HFFc6 (cell line): ENCODE measurements at places on chromosomes 5 and 9. TPM values are rescaled to one million over a fixed set of nuclear protein-coding genes. Genes with fewer than 3 reads are reported as not detected.
A peak's percentile ranks its signal among the peaks of the same experiment; 100 is the strongest.

GRCh38 chr9:111454751-111455150 lies 29.4 kb downstream of the ECPAS start:
- no peak overlapping the region for H3K27ac ChIP-seq
- no peak overlapping the region for H3K4me3 ChIP-seq
- no peak for DNase-seq
- H3K36me3 ChIP-seq, result peaks cover 16% of the 10 kb centered on the region
- peaks cover 50% of the 10 kb centered on the region for H3K4me1 ChIP-seq

GRCh38 chr9:34651876-34652601 lies at the start of gene IL11RA:
IL11RA (plus strand) TSS chr9:34652185; CDS start chr9:34655218, 3,033 bp downstream.
- DNase-seq, result peak; percentile 80
- peaks cover 58% of the 10 kb centered on the region for H3K4me1 ChIP-seq
- peak within 1 kb of the TSS; percentile 76 for H3K27ac ChIP-seq
- peaks cover 18% of the 10 kb centered on the region; the same call in 1 of the 2 replicates for H3K36me3 ChIP-seq
- no peaks in the 10 kb centered on the region; the same call in 1 of the 2 replicates for H3K27me3 ChIP-seq

The SHOC1 gene
- not detected in 3 replicates for total RNA-seq

- H3K4me1 ChIP-seq, result peaks cover 5% of the 10 kb centered on the region
- no peak overlapping the region for H3K27ac ChIP-seq
- peaks cover 41% of the 10 kb centered on the region for H3K36me3 ChIP-seq
- no peak overlapping the region for H3K4me3 ChIP-seq
- no peak for DNase-seq
Measured at GRCh38 chr5:171888051-171888481, 102.4 kb downstream of the SMIM23 start.

GRCh38 chr9:34555002-34555348 lies 32.2 kb upstream of the ENHO start:
- no peak for DNase-seq
- H3K4me1 ChIP-seq, result peaks cover 2% of the 10 kb centered on the region
- no peaks in the 10 kb centered on the region for H3K36me3 ChIP-seq

The GZMA gene
- total RNA-seq, result not detected in 3 replicates

- no peak for DNase-seq
- H3K4me1 ChIP-seq, result peaks cover 56% of the 10 kb centered on the region
- no peaks in the 10 kb centered on the region; the same call in 1 of the 2 replicates for H3K27me3 ChIP-seq
- H3K4me3 ChIP-seq, result no peak overlapping the region; the same call in 1 of the 2 replicates
- H3K36me3 ChIP-seq, result peaks cover 8% of the 10 kb centered on the region; the same call in 1 of the 2 replicates
Measured at GRCh38 chr9:4086119-4087090, 213.5 kb downstream of the GLIS3 start.

DNA sequence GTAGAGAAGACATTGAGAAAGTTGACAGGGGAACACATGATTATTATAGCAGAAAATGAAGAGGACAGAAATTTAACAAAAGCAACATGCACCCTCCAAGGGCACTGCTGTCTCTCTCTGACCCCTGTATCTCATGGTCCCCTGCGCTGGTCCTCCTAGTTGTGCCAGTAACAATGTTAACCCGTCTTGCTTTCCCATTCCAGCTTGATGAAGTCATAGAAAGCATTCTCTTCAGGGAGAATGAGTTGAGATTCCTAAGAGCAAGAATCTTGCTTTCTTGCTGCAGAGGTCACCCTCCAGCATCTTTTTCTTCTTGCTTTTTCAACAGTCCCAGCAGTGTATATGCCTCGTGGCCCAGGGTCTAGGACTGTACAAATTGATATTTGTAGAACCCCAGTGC lies 279.6 kb upstream of the ADAMTSL1 start:
- H3K36me3 ChIP-seq, result no peaks in the 10 kb centered on the region
- H3K4me1 ChIP-seq, result no peaks in the 10 kb centered on the region
- no peak for DNase-seq

The ADAMTS2 gene
- 33.8 to 38.4 TPM (median 36.0 TPM) in 3 replicates for total RNA-seq

GRCh38 chr5:16727755-16728325 lies 111.0 kb upstream of the RETREG1 start:
- no peak for DNase-seq
- H3K4me1 ChIP-seq, result peaks cover 31% of the 10 kb centered on the region
- H3K27ac ChIP-seq, result peak overlapping the region; percentile 44
- peaks cover 29% of the 10 kb centered on the region for H3K36me3 ChIP-seq
- peaks cover 8% of the 10 kb centered on the region for H3K27me3 ChIP-seq

GRCh38 chr9:137023583-137023991 lies 4.5 kb downstream of the ABCA2 start:
- no peaks in the 10 kb centered on the region for H3K36me3 ChIP-seq
- H3K27me3 ChIP-seq, result peaks cover 3% of the 10 kb centered on the region
- H3K4me3 ChIP-seq, result no peak overlapping the region
- no peak overlapping the region for H3K27ac ChIP-seq
- H3K4me1 ChIP-seq, result 0 out of 2 replicates have a peak, but pooled peaks cover 5% of the 10 kb centered on the region
- no peak for DNase-seq

DNA sequence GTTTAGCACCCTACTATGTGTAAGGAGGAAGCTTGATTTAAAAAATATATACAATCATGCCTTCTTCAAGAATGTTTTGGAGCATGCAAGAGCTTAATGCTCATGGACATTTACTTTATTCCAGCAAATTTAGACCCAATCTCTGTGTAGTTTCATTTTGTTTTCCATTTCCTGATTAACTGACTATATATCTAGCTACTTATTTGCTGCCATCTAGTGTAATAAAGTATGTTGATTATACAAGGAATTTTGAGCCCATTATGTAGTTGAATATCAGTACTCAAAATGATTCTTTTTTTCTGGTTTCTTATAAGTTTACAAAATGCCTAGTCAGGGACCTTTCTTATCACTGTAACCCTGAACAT lies 100.0 kb upstream of the CCDC152 start:
- DNase-seq, result no peak
- H3K36me3 ChIP-seq, result no peaks in the 10 kb centered on the region
- peaks cover 7% of the 10 kb centered on the region; the same call in 1 of the 2 replicates for H3K4me1 ChIP-seq
- H3K27me3 ChIP-seq, result no peaks in the 10 kb centered on the region
- H3K4me3 ChIP-seq, result peak overlapping the region; percentile 52
- no peak overlapping the region for H3K27ac ChIP-seq

GRCh38 chr9:19397845-19398244 lies 11.0 kb upstream of the ACER2 start:
- H3K27me3 ChIP-seq, result peaks cover 24% of the 10 kb centered on the region
- H3K4me3 ChIP-seq, result no peak overlapping the region
- H3K36me3 ChIP-seq, result peaks cover 5% of the 10 kb centered on the region; the same call in 1 of the 2 replicates
- DNase-seq, result no peak

The BARHL1 gene
- total RNA-seq, result not detected in 3 replicates

The SELENOP gene
- not detected in 3 replicates for total RNA-seq

GRCh38 chr9:128913995-128914772 lies 6.6 kb upstream of the PHYHD1 start:
- H3K27me3 ChIP-seq, result peaks cover 4% of the 10 kb centered on the region
- H3K36me3 ChIP-seq, result peaks cover 33% of the 10 kb centered on the region
- no peak for DNase-seq
- H3K4me3 ChIP-seq, result no peak overlapping the region

The SLC22A5 gene
- 3.8 and 4.0 TPM in 2 replicates for total RNA-seq

The SAPCD2 gene
- total RNA-seq, result 6.9 and 11.1 TPM in 2 replicates

DNA sequence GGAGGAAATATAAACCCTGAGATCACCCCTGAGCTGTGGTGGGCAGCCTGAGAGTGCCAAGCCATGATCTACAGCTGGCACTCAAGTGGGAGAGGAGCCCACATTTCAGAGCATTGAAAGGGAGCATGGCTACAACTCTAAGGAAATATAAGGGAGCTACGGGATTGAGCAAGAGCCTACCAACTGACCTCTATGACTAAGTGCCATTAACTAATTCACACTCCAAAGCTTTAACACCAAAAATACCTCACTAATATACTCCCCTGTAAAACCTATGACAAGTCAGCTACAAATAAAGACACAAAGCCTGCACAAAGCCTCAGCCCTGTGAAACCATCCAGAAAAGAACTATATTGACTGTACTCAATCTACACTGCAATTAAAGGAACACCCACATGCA lies 286.8 kb upstream of the RPS23 start:
- H3K4me1 ChIP-seq, result no peaks in the 10 kb centered on the region
- no peak overlapping the region for H3K4me3 ChIP-seq
- DNase-seq, result no peak
- no peaks in the 10 kb centered on the region for H3K36me3 ChIP-seq
- H3K27ac ChIP-seq, result no peak overlapping the region
- no peaks in the 10 kb centered on the region; the same call in 1 of the 2 replicates for H3K27me3 ChIP-seq

DNA sequence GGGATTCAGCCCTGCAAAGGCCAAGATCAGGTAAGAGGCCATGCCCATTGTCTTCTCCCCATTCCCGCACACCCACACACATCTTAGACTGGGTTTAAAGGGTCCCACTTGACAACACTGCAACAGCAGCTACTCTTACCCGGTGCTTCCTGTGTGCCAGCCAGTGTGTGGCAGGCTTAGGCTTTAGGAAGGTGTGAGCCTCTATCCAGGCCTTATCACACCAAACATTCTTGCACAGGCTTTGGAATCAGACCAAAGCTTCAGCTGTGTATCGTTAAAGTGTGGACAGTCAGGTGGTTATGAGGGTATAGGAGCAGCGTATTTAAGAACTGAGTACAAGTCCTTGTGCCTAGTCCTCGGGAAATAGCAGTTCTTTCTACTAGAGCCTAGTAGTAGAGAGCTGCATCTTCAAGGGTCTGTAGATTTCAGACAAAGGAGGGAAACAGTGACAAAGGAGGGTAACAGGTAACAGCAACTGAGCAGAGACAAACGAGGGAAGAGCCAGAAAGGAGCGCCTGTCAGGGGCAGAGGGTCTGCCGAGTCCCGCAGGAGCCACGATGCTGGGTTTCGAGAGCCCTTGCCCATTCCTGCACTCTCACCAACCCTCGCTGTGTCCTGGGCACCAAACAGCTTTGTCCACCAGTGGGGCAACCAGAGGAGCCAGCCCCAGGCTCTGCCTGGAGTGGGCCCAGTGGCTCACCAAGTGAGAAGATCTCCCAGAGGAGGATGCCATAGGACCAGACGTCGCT lies 30.9 kb downstream of the CSF1R start:
- peaks cover 68% of the 10 kb centered on the region for H3K4me1 ChIP-seq

- DNase-seq, result no peak
- no peak overlapping the region for H3K4me3 ChIP-seq
- H3K4me1 ChIP-seq, result no peaks in the 10 kb centered on the region
- H3K27ac ChIP-seq, result no peak overlapping the region
- peaks cover 4% of the 10 kb centered on the region; the same call in 1 of the 2 replicates for H3K27me3 ChIP-seq
Measured at GRCh38 chr5:113177225-113177624, 200.6 kb downstream of the DCP2 start.

DNA sequence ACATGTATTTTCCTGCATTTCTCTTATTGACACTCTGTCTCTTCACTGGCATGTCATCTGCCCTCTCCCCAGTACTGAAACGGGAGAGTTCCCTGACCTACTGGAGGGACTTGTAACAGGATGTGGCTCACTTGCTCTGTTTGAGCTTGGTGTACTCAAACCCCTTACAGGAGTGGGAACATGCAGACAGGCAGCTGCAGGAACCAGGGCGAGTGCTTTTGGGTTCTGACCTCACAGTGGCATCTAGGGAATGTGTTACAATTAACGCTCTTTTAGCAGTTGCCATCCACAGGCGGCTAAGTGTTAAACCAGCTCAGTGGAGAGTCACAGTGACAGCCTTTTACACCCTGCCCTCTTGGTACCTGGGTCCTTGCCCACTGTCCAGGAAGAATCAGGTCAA lies 300.3 kb upstream of the GRAMD2B start:
- H3K27me3 ChIP-seq, result no peaks in the 10 kb centered on the region
- no peak overlapping the region for H3K27ac ChIP-seq
- no peak for DNase-seq
- H3K36me3 ChIP-seq, result no peaks in the 10 kb centered on the region; the same call in 1 of the 2 replicates

DNA sequence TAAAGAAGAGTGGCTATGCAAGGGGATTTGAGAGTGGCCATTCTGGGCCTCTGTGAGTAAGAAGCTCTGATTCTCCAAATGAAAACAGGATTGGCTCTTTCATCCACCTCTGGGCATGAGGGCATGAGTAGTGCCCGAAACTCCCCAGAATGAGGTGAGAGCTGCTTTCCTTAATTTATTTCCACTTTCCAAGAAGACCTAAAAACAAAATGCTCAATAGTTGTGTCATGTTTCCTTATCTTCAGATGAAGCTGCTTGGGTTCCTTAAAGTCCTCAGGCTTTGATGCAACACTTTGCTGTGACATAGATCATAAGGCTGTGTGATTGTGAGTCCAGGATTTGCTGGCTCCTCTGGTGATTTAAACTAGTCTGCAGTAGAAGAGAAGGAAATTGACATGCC lies 3.1 kb upstream of the ZCCHC10 start:
- H3K36me3 ChIP-seq, result peaks cover 6% of the 10 kb centered on the region
- DNase-seq, result no peak
- peaks cover 39% of the 10 kb centered on the region for H3K4me1 ChIP-seq
- no peak overlapping the region for H3K4me3 ChIP-seq
- no peak overlapping the region for H3K27ac ChIP-seq
- no peaks in the 10 kb centered on the region; the same call in 1 of the 2 replicates for H3K27me3 ChIP-seq

- no peak overlapping the region for H3K4me3 ChIP-seq
- H3K4me1 ChIP-seq, result no peaks in the 10 kb centered on the region
Measured at GRCh38 chr9:18114559-18115475, 359.1 kb upstream of the ADAMTSL1 start.

DNA sequence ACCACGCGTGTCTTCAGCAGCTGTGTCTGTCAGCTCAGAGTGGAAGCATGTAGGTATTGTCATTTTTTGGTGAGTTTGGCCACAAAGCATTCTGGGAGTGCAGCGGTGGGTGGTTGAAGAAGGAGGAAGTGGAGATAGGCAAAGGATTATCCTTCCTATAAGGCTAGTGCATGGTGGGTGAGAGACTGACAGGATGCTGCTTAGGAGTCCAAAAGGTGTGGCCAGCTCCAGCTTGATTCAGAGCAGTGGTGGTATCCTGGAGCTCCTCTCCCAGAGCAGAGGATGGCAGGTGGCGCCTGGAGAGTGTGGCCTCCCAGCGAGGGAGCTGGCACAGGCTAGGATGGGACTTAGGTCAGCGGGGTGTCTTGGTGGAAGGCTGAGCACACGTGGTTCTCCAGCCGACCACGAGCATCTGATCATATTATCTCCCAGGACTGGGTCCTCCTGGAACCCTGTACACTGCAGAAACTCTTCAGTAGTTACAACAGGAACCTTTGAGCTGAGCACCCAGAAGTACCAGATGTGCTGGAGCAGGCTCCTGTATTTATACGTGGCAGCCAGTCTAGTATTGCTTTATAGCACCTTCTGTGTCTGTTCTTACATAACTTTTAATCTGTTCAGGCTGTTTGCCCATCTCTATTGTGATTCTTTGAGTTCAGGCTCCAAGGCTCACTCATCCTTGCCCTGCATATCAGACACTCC lies 29.6 kb downstream of the MAML1 start:
- H3K27ac ChIP-seq, result peak overlapping the region; percentile 93
- H3K36me3 ChIP-seq, result peaks cover 12% of the 10 kb centered on the region
- DNase-seq, result peak; percentile 61
- peak overlapping the region; percentile 38 for H3K4me3 ChIP-seq
- H3K4me1 ChIP-seq, result peaks cover 79% of the 10 kb centered on the region
